Heart left ventricle (tissue), 16 donors: ENCODE measurements at places on chromosomes 7 and 10. TPM values are rescaled to one million over a fixed set of nuclear protein-coding genes. Genes with fewer than 3 reads are reported as not detected.

RTKN2 gene
- total RNA-seq = not detected

OR2F2 gene
- total RNA-seq = not detected

OR6B1 gene
- total RNA-seq = not detected

WNT8B gene
- total RNA-seq = not detected

STEAP1 gene
- 0.64 TPM for total RNA-seq

JCAD gene
- 19.7 TPM for total RNA-seq

CPN1 gene
- total RNA-seq = not detected

CALML5 gene
- not detected for total RNA-seq

DNA sequence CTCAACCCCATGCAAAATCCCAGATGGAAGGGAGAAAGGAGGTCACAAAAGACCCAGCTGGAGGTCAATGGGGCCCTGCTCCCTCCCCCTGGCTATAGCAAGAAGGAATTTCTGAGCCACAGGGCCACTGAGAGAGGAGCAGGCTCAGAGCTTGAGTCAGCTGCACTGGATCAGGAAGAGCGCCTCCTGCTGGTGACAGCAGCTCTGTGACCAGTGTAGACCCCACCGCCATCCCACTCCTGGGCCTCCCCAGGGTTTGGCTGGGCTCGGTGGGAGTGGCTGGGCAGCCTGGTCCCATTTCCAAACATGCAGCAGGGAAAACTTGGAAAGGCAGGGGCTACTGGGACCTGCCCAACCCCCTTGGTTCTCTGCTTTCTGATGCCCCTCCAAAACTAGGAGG, 31.5 kb upstream of the PRLHR start:
- DNase-seq = no peak

DNA sequence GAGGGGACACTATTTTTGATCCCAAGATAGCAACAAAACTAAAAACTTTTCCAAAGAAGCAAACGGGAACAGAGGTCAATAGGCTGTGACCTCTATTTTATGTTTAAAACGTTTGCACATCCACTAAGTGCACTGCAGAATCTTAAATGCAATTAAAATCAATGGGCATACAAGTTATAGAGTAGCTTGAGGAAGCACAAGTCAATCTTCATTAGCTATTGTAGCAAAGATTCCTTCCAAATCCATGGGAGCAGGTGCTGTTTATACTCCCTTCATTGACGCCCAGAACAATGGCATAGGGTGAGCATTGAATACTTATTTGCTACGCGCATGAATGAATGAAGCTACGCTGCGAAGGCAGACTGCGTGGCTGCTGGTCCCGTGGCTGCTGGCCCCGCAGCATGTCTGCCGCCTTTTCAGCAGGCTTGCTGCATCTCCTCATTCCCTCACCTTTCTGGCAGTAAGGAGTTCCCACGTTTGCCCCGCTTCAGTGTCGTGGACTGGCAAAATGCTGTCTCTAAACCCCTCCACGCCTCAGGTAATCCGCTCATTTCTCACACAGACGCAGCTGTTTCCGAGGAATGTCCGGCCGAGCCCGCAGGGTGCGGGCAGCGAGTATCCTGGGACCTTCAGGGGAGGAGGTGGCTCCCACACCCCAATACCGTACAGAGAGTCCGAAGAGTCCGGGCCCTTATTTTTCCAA, 754 bp upstream of the PHYHIPL start:
- no peak for DNase-seq

- DNase-seq = no peak
Measured at GRCh38 chr10:48626986-48627731, 22.3 kb upstream of the ARHGAP22 start.

DNA sequence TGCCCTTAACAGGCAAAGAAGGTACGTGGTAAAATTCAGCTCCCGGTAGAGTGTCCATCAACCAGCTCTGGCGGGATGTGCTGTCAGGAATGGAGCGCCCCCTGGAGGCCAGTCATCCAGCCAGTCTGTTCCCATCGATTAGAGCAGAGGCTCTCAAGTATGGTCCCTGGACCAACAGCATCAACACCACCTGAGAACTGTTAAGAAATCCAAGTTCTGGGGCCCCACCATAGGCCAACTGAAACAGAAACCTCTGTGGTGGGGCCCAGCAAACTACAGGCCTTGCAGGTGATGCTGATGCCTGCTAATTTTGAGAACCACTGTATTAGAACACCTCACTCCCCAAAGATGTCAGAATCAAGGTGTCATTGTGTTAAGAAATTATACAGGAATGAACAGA, 109.2 kb downstream of the DPY19L1 start:
- peak; percentile 36 for DNase-seq

DNA sequence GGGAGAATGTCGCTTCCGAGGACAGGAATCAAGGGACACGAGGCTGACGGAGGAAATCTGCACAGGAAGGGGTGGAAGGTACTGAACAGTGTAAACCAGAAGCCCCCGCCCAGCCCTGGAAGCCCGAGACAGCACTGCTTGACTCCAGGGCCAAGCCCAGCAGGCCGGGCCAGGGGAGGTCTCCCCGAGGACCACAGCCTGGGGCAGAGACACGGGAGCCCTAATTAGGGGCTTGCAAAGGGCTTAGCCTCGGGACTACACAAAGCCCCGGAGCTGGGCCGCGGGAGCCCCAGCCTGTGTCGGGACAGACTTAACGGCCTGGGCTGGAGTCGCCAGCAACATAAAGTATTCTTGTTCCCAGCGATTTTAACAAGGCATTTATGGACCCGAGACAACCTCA, 50.8 kb downstream of the OAT start:
- DNase-seq = no peak

DNA sequence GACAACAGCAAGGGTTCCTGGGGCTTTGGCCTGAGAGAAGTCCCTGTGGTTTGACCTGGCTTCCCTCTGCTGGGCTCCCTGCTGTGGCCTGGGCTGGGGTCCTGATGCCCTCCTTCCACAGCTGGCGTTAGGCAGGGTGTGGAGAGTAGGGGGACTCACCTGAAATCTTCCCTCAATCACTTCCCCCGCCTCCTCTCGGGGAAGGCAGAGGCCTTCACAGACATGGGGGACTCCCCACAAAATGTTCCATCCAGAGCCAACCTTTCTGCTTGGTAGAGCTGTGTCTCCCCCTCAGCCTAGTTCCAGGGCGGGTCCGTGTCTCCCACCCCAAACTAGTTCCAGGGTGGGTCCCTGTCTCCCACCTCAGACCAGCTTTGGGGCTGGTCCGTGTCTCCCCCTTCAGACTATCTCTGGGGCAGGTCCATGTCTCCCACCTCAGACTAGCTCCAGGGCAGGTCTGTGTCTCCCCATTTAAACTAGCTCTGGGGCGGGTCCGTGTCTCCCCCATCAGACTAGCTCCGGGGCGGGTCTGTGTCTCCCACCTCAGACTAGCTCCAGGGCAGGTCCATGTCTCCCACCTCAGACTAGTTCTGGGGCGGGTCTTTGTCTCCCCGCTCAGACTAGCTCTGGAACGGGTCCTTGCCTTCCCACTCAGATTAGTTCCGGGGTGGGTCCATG, 2.2 kb downstream of the PVRIG start:
- DNase-seq = no peak

DNA sequence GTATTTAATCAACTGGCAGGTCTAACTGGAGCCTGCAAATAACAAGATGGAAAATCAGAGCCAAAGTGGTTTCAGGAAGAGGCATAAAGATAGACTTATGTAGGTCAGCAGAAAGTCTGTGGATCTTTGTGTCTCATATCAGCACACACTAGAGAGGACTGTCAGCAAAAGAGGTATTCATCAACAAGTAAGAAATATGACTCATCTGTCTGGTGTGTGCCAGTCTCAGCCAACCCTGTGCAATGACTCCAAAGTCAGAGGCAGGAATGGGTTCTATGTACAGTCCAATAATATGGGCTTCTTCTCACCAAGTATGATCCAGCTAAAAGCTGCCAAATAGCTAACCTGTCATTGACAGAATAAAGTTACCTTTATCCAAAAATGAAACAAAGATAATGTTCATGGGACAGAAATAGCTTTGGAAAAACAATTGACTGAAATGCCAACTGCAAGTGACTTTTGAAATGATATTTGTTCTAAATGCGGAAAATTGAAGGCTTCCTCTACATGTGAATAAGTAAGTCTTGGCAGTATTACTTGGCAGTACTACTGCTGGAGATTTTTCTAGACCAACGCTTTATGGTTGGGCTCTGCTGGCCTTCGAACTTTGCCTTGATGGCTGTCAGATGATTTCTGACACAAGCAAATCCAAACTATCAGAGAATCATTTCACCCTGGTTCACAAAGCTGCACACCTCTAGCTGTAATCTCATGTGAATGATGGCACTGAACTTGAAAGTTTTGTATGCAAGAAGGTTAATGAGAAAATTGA, 272.3 kb upstream of the SEMA3C start:
- no peak for DNase-seq

DNA sequence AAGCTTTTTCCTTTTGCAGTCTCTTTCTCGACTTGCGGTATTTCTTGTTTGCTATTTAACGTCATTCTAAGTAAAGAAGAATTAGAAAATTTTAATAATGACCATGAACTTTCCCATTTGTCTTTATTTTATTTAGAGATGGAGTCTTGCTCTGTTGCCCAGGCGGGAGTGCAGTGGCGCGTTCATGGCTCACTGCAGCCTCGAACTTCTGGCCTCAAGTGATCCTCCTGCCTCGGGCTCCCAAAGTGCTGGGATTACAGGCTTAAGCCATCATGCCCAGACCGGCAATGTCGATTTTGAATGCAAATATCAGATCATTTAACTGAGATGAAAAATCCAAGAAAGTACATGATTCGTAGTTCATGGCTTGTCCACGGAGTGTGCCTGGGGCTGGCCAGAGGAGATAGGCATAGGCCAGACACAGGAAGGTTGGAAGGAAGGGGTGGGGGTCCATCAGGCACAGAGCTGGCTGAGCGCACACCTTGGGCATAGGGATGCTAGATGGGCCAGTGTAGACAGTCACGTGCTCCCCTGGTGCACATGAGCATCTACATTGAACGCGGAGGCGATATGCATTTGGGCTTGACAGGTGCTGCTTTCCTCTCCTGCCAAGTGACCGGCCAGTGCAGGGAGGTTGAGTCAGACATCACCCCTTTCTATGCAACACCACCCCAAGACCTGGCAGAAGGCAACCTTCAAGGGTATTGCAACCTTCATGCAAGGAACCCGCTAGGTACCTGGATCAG, 38.9 kb upstream of the DAGLB start:
- DNase-seq = no peak

DNA sequence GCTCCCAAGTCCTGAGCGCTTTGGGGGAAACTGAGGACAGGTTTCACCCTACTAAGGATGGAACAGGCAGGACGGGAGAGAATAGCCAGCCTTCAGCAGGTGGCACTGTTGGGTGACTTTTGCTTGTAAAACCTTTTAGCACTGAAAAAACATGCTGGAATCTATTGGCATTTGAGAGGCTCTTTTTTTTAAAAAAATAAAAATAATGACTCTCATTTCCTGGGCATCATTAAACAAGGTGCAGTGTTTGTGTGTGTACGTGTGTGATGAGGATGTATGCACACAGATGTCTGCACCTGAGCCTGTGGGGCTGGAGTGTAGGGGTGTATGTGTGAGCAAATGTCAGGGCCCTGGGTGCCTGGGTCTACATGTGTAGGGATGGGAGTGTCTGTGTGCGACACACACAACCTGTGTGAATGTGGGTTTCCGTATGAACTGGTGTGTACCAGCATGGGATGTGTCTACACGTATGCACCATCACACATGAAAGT, 177.9 kb downstream of the RPS24 start:
- DNase-seq = no peak

- no peak for DNase-seq
Measured at GRCh38 chr10:12643279-12643678, 293.9 kb downstream of the CAMK1D start.

DNA sequence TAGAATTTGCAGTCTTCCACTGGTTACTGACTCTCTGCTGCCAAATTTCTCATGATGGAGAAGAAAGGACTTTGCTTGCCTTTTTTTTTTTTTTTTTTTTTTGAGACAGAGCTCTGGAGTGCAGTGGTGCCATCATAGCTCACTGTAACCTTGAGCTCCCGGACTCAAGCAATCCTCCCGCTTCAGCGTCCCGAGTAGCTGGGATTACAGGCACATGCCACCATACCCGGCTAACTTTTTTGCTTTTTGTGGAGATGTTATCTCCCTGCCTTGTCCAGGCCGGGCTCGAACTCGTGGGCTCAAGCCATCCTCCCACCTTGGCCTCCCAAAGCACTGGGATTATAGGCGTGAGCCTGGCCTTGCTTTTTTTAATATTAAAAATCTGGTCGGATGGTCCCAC, 6.2 kb downstream of the INSIG1 start:
- DNase-seq = no peak

DNA sequence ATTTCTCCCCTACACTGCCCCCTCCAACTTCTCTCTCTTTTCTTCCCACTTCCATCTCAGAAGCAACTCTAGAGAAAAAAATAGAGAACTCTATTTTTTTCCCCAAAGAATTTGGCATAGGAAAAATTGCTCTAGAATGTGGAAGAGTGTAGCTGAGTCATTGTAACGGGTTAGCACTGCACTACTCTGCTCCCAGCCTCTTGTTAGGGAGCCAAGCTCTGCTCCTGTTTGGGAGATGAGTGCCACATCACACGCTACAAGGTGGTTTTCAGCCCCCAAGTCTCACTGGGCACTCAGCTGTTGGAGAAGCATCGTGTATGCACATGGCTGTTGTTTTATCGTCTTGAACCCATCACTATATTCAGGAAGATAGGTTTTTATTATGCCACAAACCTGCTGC, 136.4 kb downstream of the BMPER start:
- no peak for DNase-seq

DNA sequence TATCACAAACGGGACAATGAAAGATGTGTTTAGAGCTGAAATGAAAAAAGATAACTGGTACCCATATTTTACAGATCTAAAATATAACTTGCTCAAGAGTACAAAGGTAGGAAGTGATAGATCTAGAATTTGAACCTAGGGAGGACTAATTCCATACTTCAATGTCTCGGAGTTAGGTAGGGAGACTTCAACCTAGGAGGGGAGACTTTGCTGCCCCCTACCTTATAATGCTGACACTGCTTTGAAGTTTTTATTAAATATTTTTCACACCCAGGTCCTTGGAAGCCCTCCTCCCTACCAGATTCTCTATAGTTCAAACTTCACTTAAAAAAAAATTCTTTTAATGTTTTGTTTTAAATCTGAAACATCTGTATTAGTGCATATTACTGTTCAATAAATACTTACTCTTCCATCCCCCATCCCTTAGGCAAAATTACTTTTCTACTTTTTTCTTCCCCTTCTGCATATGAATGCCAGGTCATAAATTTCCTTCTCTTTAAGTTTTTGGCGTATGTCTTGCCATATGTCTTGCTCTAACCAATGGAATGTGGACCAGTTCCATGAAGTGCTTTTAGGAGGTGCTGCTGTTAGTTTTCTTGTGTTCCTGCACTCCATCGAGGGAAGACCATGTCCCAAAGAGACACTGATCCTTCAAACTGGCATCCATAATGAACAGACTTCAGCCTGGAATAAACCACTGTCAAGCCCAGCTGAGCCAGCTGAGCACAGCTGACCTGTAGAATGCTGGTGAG, 57.8 kb downstream of the MICU1 start:
- no peak for DNase-seq

GRCh38 chr7:136555933-136556332, 312.5 kb upstream of the CHRM2 start:
- no peak for DNase-seq
